CD4-positive, alpha-beta T cell treated with Interleukin-17A for 1 hour (primary cell): ENCODE measurements at places on chromosomes 11 and 22.

- no peak for DNase-seq
Measured at GRCh38 chr22:47627556-47628253, 865.3 kb downstream of the TBC1D22A start.

- DNase-seq = no peak
Measured at GRCh38 chr11:86517557-86517956, 142.9 kb downstream of the CCDC81 start.

DNA sequence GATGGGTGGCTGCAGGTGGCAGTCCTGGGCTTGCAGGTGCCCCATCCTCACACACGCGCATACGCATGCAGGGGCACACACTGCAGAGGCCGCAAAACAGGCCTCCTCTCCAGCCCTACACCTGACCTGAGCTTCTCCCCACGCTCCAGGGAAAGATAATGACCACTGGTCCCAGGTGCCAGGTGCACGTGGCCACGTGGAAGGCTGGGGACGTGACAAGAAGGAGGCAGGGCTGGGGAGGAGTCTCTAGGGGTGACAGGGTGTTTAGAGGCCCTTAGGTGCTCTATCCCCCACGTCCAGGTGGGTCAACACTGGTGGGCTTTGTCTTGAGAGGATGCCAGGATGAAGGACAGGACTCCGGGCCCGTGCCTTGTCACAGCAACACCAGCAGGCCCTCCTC lies 23.5 kb upstream of the CPT1A start:
- DNase-seq = no peak

DNA sequence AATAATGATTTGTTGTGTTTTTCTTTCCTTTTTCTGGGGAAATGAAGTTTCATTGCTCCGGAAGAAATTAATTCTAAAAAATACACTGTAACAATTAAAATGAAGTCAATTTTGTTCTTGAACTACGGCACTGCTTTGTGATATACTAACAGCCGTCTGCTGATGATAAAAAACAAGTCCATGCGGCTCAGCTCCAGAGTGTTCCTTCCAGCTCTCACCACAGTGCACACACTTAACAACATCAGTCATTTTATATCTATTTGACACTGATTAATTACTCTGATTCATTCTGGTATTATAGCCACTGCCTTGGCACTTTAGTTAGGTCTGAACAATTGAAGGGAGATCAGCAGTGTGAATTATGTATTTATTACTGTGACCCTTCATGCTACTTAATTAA lies 97.4 kb upstream of the SLC6A5 start:
- DNase-seq = no peak

DNA sequence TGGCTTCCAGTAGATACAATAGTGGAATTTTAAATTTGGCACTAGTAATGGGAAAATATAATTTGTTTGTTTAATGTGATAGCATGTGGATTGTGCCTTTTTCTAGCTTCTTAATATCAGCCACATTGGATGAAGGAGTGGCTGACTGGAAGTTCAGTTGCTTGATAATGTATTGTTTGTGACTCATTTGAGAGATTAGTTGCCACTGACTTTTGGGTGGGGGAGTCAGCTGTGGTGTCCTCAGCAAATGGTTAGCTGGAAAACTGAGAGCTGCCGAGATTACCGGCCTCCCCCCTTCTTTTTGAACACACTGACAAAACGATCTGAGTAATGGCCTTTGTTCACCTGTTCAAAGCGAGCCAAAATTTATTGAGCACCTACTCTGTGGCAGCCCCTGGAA lies 5.5 kb downstream of the JAM3 start:
- no peak for DNase-seq
